ENCODE measurements at places on chromosomes 2 and 18.

- no peak for DNase-seq
Measured at GRCh38 chr18:79411614-79412526, 16.1 kb downstream of the NFATC1 start.

DNA sequence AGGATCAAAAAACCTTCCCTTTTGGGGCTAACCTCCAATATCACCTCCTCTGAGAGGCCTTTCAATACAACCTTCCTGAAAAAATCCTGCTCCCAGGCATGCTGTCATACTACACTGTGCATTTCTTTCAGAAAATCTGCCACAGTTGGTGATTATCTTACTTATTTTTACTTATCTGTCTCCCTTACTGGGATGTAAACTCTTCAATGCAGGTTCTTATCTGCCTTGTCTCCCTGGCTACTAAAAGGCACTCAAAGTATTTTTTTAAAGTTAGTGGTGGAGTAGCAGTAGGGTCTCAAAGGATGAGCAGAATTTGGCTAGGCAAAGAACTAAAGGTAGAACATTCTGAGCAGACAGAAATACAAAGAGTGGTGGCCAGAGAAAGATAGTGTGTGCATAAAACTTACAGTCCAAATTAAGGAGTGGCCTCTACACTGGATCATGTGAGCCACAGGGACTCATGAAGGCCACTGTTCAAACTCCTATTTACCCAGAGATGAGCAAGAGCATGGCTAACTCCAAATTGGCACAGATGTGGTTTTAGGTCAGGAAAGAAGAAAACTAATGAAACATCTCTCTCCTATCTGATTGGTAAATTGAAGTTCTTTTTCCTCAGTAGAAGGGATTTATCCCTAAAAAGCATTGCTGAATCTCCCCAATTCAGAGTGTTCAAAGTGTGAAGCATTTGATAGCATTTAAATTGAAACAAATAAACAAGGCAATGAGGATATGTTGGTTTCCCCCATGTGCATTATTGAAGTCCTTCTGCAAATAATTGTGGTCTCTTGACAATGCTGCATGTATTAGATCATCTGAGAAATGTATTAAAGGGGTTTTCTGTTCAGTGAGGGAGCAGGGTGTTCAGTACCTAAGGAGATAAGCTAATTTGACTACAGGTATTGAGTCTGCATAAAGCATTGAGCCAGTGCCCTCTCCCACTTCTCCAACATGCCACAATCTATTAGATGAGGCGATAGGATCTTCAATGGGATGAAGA is 285.5 kb downstream of the MREG start:
- DNase-seq: no peak

DNA sequence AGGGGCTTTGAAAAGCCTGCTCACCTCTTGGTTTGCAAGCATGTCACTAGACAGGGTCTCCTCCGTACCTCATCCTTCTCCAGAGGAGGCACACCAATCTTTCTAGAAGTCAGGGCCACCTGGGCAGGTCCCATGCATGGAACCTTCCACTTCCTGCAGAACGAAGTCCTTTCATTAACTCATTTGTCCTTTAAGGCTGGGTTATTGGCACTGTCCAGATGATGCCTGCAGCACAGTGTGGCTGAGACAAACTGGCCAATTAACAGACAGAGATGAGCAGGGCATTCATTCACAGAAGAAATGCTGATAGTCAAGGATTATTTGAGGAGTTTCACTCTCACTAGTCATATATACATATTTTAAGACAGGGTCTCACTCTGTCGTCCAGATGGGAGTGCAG is 245.3 kb downstream of the TFCP2L1 start:
- no peak for DNase-seq

- DNase-seq: no peak
Measured at GRCh38 chr18:79047556-79048244, 21.5 kb upstream of the ATP9B start.

GRCh38 chr2:173979751-173980351 is 14.7 kb upstream of the SP3 start:
- no peak for DNase-seq

DNA sequence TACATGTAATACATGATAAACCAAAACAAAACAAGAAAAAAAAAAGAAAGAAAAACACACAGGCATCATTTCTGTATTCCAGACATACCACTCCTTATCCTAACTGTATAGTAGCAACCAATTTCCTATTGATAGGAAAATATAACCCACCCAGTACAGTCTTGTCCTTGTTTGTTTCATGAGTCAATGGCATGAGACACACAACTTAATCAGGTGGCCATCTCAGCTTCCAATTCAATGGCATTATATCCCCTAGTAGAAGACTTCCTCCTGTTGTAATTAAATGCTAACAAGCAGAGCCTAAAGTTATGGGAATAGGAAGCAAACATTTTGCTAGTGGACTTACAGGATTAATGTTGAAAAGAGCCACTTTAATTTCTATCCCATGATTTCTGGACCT is 121.0 kb upstream of the NOL4 start:
- no peak for DNase-seq

Data from activated CD4-positive, alpha-beta T cell treated with anti-CD3 and anti-CD28 coated beads for 48 hours (primary cell).